Cerebellar nuclear complex (tissue), 1 donor: ENCODE measurements at places on chromosomes 4 and X.

DNA sequence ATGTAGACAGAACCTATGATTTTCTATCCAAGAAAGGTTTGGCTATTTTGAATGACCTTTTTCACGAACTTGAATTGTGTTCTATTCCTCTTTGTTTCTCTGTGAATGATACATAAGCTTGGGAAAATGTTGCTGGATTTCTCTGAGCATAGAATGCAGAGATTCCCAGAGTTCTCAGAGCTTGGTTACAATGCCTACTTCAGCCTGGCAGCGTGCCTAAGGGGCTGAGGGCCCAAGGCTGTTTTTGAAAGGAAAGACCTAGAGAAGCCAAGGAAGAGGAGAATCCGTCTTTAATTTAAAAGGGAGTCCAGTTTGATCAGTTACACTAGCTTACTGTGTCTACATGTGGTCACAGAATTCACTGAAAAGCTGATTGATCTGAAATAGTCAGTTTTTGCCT is 55.3 kb upstream of the CXorf51B start:
- no peak for DNase-seq

DNA sequence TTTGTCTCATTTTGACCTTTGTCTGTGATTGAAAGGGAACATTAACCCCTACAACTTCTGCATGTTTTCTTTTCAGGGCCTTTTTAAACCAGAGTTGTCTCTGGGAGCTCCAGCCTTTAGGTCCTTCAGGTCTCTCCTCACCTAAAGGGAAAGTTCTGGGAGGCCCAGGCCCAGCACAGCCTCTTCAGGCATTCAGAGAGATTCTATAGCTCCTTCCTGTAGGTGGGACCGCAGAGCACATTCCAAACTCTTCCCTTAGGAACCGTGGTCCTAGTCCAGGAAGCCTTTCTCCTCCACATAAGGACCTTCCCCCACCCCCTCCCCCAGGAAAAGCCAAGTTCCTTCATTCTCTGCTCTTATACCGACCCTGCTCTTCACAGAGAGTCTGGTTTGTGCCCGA is 14.9 kb downstream of the NKX6-1 start:
- no peak for DNase-seq

DNA sequence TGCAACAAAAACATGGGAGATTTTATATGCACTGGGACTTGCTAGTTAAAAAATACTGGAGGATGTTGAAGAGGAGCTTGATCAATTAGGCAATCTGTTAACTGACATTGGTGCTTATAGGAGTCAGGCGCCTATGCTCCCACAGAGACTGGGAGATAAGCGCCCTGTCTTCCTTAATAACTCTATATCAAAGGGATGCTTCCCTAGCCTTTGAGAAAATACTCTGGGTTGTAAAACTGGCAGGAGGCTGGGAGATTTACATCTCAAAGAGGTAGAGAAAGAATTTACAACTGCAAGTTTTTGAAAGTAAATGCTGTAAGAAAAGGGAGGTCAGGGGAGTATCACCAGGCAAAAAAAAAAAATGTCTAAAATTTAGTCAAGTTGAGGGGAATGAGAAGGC is 325.4 kb downstream of the PCDH10 start:
- DNase-seq: no peak

DNA sequence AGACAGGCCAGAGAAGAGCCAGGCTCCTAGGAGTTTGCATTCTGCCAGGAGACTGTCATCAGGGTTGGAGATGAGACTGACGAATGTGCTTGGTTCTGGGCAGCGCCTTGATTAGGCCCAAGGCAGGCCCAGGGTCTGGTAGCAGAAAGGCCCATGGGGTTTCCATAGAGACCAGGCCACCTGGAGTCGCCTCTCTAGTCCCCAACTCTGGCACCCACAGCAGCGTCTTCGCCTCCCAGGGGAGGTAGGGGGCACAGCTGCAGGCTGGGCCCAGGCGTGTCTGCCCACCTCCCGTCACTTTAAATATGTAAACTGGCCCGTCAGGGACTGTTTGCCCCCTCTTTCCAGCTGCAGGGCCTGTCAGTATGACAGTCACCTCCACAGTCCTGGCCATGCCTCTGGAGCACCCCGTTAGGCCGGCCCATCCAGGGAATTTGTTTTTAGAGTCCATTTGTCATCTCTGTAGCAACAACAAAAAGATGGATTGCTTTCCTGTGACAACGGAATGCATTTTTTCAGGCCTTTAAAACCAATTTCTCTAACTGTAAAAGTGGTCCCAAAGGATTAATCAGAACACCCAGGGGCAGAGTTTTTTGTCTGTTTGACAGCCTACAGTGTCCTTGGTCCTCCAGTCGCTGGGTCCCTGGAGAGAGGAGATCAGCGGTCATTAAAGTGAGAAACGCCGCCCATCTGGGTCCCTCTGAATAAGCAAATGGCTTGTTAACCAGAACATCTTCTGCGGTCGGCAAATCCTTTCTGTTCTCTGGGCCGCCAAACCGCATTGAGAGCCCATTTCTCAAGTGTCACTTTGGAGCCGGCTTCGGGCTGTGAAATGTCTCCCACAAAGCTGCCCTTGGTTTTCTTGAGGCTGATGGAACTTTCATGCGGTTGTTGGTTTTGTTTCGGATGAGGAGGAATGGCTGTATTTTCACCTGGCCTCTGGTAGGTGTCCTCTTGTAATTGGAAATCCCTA is 153.0 kb upstream of the PSAPL1 start:
- no peak for DNase-seq

DNA sequence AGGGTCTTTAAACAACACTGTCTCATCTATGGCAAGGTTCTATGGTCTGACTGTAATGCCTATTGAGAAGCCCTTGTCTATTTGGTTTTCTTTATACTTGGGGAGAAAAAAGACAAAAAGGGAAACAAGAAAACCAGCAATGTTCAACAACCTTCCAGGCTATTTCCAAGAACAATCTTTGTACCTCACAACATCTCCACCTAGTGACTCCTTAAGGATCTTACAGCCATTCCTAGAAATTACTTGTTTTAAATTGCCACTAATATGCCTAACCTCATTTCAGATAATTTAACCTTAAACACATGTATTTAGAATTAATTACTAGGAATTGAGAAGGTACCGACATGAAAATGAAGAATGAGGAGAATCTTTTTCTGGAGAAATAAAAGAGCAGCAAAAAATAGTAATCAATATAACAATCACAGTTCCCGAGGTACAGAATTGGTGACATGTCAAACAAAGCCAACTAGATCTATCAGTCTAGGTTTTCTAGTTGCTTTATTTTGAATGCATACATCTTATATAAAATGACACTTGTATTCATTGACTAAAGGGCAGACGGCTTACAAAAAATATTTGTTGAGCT is 1.6 kb upstream of the RBM46 start:
- DNase-seq: no peak

DNA sequence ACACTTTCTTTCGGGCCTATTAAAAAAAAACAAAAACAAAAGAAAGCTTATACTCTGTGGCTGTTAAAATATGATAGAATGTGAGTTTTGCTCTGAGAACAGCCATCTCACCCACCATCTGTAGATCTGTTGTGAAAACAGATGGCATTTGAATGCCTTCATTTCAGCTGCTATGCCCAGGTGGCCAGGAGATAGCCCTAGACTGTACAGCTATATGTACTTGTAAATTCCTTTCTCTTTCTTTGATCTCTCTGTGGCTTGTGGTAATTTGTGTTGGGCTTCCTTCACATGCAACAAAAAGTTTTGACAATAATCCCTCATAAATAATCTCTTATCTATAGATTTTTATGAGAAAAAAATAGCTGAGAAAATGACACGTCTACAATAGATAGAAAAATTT is 38.1 kb downstream of the PNPLA4 start:
- no peak for DNase-seq

DNA sequence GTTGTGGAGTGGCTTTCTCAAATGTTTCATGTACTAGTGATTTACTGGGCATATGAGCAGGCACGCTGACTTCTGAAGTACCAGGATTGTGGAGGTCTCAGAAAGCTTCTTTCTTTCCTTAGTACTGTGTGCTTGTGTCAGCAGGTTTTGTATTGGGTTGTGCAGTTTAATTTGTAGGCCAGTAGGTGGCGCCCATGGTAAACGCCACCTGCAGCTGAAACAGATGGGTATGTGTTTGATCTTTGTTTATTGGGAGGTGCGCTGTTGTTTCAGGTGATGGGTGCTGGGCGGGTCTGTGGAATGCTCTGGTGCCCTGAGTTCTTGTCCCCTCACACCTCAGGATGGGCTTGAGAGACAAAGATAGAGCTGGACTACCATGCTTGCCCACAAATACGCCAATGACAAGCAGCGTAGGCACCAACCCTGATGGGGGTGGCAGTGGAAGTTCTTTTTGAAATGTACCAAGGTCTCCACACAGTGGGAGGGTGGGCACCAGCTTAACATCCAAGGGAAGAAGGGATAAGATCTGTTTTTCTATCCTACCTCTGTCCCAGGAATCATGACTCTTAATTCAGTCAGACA is 141.5 kb downstream of the RPS6KA6 start:
- DNase-seq: no peak

GRCh38 chr4:25859429-25860148 is 3.2 kb downstream of the SEL1L3 start:
- DNase-seq: no peak

- no peak for DNase-seq
Observed at GRCh38 chr4:113990886-113991285, 11.4 kb upstream of the ARSJ start.

GRCh38 chr4:158189422-158189821 is 16.6 kb upstream of the GASK1B start:
- no peak for DNase-seq

GRCh38 chr4:82524570-82525152 is 37.1 kb downstream of the TMEM150C start:
- no peak for DNase-seq

GRCh38 chrX:37075892-37076595 is 67.9 kb downstream of the FAM47C start:
- no peak for DNase-seq

DNA sequence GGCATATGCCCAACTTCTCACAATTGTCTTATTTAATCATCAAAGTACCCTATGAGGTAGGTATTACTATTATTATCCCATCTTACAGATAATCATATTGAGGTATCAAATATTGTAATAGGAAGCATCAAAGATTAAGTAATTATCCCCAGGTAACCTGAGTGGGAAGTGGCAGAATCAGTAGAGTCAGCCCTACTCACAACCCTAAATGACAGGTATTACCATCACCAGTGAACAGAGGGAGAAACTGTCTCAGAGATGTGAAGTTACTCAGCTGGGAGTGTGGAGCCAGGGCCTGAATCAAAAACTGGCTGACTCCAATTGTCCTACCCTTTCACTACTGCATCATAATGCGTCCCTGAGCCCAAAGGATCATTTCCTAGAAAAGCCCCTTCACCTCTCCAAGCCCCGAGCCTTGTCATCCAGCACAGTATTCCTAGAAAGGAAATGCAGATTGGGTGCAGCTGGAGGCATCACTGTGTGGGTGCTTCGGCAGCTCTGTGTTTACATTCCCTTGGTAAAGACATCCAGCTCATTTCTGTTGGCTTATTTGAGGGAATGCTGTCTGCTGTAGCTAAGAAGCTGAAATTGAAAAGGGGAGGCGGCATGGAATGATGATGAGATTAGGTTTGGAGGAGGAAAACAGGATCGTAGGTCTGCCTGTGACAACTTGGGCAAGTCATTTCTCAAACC is 72.8 kb downstream of the DHX15 start:
- DNase-seq: no peak

DNA sequence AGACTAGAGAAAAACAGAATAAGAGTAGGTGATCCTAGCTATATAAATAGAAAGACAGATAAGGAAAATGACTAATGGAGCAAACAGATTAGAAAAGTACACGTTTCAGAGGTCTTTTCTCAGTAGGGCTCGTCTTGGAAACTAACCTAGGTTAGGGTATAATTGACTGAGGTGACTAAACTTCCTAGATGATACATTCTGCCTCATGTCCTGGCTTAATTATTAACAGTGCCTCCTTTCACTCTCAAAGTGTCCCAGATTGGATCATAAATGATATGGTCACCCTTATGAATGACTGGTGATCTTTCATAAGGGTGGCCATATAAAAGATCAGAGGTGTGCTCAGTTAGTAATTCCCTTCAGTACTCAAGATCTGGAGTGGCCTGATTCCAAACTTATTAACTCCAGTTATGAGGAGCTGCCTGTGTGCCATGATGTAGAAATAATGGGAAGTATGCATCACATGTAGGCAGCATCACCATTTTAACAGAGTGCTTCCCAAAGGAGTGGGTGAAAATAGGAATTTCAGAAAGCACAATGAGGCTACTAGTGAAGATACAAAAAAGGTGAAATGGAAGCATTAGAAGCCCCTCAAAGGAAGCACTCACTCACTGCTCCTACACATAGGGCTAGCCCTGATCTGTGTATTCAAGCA is 14.7 kb upstream of the GRIA3 start:
- DNase-seq: no peak

- DNase-seq: peak; percentile 19
Observed at GRCh38 chr4:7719354-7720174, 220.1 kb downstream of the AFAP1 start.

DNA sequence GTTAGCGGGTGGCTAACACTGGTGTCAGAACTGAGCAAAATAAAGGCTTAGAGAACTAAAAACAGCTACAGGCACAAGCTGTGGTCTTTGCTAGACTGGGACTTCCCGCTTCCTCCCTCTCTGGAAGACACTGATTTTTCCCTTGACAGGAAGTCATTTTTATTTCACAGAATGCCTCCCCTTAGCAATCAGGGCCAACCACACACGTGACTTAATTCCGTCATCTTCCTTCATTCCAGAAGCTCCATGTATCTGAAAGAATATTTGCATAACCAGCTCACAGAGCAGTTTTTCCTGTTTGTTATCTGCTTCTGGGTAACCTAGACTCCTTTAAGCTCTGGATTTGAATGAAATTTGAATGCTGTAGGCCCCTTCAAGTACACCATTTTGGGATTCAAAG is 327.5 kb upstream of the FRG1 start:
- DNase-seq: no peak

DNA sequence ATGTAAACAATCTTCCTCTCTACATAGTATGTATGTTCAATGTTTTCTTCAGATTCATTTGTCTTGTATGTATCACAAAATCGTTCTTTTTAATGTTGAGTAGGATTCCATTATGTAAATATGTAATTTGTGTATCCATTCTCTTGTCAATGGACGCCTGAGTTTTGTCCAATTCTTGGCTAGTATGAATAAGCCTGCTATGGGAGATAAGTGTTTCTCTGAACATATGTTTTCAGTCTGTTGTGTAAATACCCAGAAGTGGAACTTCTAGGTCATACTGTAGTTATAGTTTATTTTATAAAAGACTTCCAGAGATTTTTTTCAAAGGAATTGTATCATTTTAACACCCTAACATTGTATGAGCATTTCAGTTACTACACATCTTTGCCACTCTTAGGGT is 2.8 kb downstream of the SMIM31 start:
- no peak for DNase-seq

GRCh38 chrX:51155157-51155556 is 177.5 kb upstream of the NUDT10 start:
- no peak for DNase-seq

- DNase-seq: no peak
Observed at GRCh38 chr4:149136951-149137620, 678.6 kb downstream of the IQCM start.

GRCh38 chr4:140296335-140297220 is 76.9 kb upstream of the SCOC start:
- peak; percentile 81 for DNase-seq

GRCh38 chrX:57655065-57655464 is 25.0 kb downstream of the NLRP2B start:
- no peak for DNase-seq

- no peak for DNase-seq
Observed at GRCh38 chr4:44071959-44072955, 376.4 kb downstream of the KCTD8 start.
